ENCODE measurements at places on chromosomes 12 and 14.
A peak's percentile ranks its signal among the peaks of the same experiment; 100 is the strongest.

DNA sequence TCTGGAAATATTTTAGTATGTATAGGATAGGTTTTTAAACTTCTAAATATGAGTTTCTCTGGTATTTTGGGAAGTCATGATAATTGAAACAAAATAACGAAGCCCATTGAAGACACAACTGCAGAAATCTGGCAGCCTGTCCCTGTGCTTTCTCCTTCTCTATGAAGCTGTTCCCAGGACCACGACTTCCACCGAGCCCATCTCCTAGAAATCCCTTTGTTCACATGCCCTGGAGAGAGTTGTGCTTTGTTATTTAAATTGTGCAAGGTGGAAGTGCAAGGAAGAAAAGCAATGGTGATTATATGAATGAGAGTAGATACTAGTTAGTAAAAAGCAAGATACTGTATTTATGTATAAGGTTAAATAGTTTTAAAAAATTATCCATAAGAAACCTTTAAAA is 32.2 kb downstream of the STK38L start:
- no peak for DNase-seq

GRCh38 chr14:56884617-56885016 is 74.3 kb upstream of the OTX2 start:
- DNase-seq = no peak

DNA sequence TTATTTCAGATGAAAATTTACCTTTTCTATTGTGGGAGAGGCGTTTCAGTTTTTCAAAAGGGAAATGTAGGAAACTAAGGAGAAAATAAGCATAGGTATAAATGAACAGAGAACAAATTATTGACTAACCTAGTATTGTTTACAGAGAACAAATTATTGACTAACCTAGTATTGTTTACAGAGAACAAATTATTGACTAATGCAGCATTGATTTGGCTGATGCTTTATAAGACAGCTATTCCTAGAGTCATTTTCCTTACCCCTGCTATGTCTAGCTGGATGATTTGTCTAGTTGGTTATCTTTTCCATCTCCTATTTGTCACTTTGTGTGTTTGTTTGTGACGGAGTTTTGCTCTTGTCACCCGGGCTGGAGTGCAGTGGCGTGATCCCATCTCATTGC is 22.6 kb downstream of the TMPO start:
- DNase-seq = no peak

- no peak for DNase-seq
These were observed 35.8 kb downstream of the DDX51 start for GRCh38 chr12:132108211-132108832.

GRCh38 chr12:68481181-68481941 is 129.3 kb upstream of the RAP1B start:
- DNase-seq = no peak

DNA sequence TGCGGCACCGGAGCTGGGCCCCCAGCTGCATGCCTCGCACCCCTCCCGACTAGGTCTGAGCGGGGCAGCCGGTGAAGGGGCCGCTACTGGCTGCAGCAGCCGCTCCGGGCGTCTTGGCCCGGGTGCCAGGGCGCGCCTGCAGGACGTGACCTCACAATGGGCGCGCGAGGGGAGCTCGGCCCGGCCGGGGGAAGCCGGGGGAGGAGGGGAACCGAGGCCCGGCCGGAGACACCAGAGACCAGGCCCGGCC is 353 bp downstream of the BAG5 start:
- DNase-seq = peak; percentile 46

- DNase-seq = no peak
These were observed 256.9 kb downstream of the SYT1 start for GRCh38 chr12:79121486-79121885.

- no peak for DNase-seq
These were observed 224.3 kb downstream of the ITPR2 start for GRCh38 chr12:26608706-26609105.

GRCh38 chr12:104513681-104514080 is 56.9 kb downstream of the CHST11 start:
- no peak for DNase-seq

GRCh38 chr14:72751276-72752033 is 142.4 kb downstream of the DPF3 start:
- no peak for DNase-seq

DNA sequence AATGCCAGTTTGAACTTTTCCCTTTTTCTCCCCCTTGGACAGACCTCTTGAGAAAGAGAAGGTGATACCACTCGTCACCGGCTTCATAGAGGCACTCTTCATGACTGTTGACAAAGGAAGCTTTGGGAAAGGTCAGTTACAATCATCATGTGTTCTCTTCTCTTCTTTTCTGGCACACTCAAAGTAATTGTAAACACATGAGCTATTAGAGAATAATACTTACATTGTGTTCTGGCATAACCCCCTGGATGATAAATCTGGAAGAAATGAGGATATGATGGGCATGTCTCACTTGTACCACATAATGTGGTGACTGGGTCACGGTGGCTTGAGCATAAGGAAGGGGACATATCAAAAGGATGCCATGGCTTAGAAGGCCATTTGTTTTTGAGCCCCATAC is 20.0 kb downstream of the UTP20 start:
- no peak for DNase-seq

DNA sequence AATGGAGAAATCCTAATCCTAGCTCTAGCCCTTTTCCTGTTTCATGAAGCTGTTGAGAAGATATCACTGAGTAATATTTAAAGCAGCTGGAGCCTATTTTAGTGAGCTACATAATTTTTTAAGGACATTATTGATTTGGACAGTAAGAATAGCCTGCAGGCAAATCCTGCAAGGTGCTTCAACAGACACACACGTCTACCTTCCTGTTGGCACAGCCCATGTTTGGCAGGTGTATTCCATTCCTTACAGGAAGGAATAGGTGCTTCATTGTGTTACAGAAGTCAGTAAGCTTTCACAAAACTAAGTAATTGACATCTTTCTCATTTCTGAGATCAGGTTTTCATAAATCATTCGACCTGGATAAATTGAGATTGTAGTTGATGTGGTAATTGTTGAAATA is 50.6 kb downstream of the FOXA1 start:
- DNase-seq = peak; percentile 56

DNA sequence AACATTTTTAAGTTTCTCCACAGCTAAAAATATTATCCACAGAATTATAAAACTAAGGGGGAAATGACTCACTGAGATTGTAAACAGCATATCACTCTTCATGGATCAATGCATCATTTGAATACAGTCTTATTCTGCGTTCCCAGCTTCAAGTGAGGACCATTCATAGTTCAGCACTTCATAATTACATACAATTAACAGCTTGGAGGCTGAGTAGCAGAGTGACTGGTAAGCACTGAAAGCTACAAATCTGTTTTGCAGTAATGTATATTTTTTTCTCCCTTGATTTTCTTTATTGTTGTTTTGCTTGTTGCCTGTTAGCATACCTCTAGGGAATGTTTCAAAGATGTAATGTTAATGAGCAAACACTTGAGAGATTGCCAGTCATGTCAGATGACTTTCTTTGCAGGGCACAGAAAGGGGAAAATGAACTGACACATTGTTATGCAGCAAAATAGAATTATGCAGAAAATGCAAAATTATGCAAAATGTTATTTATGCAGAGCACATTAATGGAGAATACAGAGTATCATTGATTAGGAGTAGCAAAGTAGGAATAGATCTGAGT is 138.6 kb downstream of the RPS29 start:
- DNase-seq = no peak

GRCh38 chr14:36700651-36701050 is 39.0 kb downstream of the PAX9 start:
- no peak for DNase-seq

GRCh38 chr12:128594521-128594920 is 229.2 kb downstream of the SLC15A4 start:
- DNase-seq = no peak

- DNase-seq = no peak
These were observed 57.2 kb downstream of the LTBP2 start for GRCh38 chr14:74554742-74555362.

DNA sequence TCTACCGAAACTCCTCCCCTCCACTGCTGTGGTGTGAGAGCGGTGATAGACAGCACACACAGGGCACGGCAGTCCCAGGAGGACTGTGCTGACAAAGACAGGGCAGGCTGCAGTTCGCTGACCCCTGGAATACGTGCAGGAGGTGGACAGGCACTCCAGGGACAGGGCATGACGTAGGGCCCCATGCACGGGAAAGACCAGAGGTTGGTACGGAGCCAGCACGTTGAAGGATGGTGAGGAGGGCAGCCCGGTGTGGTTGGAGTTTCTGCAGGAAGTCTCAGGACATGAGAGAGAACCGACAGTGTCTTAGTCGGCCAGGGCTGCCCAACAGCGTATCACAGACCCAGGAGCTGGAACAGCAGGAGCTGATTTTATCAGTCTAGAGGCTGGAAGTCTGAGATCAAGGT is 254.2 kb upstream of the FKBP4 start:
- no peak for DNase-seq

- DNase-seq = no peak
These were observed 2.5 kb upstream of the ZCCHC8 start for GRCh38 chr12:122503147-122503751.

DNA sequence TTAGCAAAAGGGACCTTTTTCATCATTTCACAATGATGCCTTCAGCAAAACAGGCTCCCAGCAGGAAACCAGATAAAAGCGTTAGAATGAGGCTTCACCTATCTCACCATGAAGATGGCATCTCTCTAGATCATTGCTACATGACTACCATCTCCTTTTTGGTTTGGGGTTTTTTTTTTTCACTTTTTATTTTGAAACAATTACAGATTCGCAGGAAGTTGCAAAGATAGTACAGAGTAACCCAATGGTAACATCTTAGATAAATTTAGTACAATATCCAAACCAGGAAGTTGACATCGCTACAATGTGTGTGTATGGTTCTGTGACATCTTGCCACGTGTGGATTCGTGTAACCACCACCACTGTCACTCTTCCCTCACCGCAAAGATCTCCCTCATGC is 22.3 kb upstream of the PWP1 start:
- DNase-seq = no peak

- DNase-seq = peak; percentile 1
These were observed 51.0 kb downstream of the BMAL2 start for GRCh38 chr12:27383429-27384260.

DNA sequence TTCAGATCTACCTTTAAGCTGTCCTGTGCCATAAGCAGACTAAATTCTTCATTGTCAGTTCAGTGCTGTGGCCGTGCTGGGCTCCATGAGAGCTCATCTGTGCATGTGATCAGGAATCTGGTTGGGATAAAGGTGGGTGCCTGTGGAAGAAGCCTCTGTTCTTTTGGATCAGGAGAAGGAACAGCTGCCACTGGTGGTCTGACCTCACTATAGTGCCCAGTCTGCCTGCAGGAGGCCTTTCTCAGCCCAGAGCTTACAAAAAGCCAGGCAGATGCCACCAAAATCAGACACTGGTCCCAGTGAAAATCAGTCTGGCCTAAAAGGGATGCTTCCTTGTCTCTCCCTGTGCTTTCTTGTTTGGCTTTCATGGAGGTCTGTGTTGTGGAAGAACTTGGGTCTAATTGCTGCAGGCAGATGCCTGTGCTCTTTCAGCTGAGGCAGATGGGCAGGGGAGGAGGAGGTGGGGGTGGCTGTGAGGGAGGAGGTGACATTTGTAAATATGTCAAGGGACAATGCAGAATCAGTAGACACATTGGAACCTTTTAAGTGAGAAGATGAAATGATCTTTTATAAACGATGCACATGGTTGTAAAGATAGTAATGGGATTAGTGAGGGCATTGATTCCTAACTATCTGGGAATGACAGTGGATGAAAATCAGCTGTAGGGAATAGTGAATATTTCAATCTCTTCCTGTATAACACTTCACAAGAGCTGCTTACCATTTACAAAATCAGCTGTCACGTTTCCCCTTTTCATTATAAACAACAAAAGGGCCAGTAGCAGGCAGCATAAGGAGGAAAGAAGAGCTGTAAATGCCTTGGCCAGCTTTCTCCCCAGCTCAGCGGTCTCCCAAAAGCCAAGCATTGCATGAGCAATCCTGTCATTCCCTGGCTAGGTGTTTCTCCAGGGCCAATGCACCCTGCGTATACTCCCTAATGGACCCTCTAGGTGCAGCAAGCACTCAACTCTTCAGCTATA is 44.6 kb downstream of the CACNA2D4 start:
- DNase-seq = no peak

DNA sequence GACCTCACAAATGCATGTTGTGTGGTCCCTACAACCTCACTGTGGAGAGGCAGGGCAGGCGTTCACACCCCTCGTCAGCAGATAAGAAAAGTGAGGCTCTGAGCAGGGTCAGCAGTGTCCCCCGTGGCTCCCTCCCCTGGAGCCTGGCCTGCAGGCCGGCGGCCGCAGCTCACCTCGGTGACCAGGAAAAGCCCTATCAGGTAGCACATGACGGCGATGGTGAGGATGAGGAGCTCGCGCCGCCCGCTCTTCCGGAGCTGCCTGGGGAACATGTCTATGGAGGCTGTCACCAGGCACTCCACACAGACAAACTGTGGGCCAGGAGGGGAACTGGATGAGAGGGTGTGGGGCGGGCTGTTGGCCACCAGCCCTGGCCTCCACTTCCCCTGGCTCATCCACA is 18.0 kb downstream of the SLC6A12 start:
- no peak for DNase-seq

- no peak for DNase-seq
These were observed 158.2 kb upstream of the NTF3 start for GRCh38 chr12:5273709-5274108.

DNA sequence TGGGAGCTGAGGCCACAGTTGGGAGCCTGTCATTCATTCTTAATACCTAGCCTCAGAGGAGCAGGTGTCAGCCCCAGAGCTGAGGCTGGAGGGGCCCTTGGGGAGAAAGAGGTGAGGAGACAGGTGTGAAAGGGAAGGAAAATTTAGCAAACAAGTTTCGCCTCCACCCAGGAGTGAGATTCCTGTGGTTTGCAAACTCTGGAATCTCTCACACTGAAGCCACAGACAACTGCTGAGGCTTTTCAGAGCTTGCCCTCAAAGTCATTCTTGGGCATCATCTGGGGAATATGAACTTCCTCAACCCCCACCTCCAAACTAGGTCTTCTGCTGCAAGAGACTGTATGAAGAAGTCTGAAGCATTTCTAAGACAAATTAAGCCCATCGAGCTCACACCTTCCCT is 589.5 kb upstream of the TBX3 start:
- no peak for DNase-seq

DNA sequence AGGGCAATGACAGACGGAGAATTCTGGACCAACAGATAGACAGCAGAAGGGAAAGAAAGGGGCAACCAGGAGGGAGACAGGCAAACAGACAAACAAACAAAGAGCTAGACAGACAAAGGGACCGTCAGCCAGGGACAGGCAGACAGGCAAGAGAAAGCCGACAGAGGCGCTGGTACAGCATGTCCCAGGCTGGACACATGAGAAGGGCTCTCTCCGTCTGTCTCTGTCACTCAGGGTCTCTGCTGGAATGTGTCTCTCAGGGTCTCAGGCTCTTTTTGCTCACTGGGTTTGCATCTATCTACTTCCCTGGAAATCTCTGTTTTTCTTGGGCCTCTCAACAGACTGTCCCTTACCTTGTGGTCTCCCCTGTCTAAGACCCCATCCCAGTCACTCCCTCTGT is 8.2 kb upstream of the SMUG1 start:
- no peak for DNase-seq

DNA sequence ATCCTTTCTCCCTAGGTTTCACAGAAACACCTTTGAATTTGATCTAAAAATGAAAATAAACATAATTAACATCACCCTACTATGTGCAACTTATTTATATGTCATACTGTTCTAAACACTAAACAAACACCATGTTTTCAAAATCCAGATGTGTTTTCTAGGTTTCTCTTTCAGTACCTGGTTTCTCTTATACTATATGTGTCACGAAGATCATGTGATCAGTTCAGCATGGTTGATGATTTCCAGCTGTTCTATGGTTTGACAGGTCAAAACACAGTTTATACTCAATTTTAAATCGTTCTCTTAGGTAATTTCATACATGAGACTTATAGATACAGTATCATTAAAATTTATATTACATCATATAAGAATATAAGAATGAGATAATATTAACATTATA is 373.1 kb downstream of the SOX5 start:
- DNase-seq = no peak
